Spinal cord (tissue), 10 donors: ENCODE measurements at places on chromosomes 5 and 9.

DNA sequence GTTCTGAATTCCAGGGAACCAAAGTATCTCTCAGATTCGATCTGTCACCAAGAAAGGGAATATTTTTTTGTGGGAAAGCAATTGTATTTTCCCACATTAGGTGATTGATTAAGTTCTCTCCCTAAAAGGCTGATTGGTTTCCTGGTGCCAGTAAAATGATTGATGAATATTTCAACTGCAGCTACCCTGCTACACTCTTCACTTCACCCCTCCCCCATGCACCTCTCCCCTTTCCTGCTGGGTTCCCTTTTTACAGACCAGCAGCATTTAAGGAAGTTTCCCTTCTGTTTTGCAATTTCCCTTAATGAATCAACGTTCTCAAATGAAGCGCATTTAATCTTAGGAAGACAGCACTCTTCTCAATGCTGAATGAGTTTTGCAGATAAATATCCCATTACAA, 13.1 kb downstream of the NR6A1 start:
- no peak for DNase-seq

DNA sequence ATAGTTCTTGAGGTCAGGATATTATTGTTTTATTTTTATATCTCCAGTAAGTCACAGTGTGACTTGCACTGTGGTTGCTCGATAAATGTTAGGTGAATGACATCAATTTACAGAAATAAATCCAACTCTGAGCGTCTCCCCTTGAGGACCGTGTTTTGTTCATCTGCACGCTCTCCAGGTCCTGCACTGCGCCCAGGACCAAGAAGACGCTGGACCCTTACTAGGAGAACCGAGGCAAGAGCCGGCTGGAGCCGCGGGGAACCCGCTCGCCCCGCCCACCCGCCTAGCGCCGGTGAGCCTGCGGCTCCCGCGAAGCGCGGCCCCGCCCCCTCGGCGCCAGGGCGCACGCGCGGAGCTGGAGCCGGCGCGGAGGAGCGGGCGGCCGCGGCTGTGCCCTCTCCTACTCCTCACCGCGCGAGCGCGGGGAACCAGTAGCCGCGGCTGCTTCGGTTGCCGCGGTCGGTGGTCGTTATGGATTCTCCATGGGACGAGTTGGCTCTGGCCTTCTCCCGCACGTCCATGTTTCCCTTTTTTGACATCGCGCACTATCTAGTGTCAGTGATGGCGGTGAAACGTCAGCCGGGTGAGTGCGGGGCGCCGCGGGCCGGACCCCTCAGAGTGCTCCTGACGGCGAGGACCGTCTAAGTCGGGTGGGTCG, at the start of gene TMEM38B:
TMEM38B (plus strand) TSS at position 352 of the 658 bp plus-strand sequence; CDS start at position 472, 120 bp downstream.
- DNase-seq, result peak; percentile 96

DNA sequence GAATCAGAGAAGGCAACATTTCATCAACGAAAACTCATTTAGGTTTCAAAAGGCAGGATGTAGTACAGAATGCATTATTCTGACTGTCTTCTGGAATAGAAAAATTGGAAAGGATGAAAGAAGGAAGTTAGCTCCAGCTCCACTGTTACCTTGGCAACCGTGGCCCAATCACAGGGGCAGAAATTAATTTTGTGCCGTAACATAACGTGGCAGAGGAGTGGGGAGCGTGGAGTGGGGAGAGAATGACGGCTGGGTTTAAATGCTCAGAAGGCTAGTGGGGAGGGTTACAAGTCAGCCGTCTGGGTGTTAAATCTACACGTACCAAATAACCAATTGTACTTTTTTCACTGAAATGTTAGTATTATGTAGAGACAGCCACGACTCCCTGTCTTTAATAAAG, 32.3 kb upstream of the EQTN start:
- DNase-seq, result peak; percentile 59

GRCh38 chr9:91315191-91315590, 46.5 kb downstream of the AUH start:
- no peak for DNase-seq

GRCh38 chr9:100653643-100654334, 75.9 kb downstream of the CAVIN4 start:
- no peak for DNase-seq

DNA sequence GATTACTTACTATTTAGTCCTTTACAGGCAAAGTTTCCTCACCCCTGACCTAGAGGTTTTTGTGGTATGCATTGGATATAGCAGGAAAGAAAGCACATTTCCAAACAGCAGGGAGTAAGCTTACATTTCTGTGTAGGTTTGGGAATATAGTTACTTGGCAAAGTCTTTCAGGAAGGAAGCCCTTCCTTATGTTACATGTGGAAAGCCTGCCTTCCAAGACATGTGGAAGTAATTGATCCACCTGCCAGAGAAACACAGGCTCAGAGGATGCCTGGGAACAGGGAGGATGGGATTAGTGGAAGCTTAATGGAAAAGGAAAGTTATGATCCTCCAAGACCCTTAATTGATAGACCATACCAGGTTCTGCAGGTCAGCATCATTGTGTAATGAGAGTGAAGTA, 87.3 kb upstream of the PPP1R2B start:
- no peak for DNase-seq

DNA sequence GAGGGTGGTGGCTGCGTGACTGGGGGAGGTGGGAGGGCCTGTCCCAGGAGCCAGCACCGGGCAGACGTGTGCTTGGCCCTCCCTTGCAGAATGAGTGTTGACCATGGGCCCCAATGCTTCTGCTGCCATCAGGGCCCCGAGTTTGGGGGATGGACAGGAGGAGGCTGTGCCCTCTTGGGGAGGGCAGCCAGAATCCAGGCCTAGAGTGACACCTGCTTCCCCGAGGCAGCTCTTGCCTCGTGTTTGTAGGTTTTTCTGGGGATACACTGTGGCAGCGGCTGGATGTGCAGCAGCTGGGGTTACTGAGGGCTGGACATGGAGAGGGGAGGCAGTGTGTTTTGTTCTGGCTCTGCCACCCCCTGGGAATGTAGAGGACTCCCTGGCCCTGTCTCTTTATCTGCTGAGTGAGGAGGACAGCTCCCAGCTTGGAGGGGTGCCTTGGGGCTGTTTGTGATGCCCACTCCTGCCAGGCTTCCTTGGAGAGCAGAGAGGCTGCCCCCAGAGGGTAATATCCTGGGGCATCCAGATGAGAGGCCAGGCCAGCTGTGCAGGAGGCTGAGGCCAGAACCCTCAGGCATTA, 22.7 kb downstream of the WNK2 start:
- no peak for DNase-seq

DNA sequence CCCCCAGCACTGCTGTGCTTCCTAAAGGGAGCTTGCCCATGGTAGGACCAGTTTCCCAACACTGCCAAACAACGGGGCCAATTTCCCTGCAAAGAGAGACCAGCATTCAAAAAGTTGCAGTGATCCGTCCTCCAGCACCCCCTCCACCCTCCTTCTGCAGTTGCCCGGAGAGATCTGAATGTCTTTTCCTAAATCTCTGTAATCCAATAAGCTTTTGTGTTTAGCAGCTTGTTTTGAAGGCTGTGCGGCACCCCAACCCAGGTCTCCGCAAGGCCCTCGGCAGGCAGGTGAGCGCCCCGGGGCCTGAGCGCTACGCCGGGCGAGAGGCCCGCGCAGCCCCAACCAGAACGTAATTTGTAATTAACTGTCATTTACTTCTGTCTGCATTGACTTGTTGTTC, 366.9 kb upstream of the IRX2 start:
- no peak for DNase-seq

- DNase-seq, result no peak
These were observed 14.5 kb downstream of the FRMD3 start for GRCh38 chr9:83523684-83524083.

- no peak for DNase-seq
These were observed 159.5 kb upstream of the MAST4 start for GRCh38 chr5:66436721-66437120.

DNA sequence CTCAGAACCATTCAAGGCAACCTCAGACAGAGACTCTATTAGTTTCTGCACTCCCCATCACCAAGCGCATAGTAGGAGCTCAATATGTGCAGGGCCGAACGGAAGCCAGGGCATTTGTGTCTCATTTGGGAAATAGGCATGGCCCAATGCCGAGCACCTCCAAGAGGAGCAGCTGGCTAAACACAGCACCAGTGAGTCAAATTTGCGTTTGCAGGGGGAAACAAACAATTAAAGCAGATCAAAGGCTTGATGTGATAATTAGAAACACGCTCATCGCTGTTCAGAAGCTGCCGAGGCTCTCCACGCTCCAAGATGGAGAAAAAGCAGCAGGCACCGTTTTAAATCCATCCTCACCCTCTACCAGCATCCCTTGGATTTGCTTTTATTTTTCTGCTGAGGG, 225.3 kb downstream of the AGTPBP1 start:
- no peak for DNase-seq

- no peak for DNase-seq
These were observed 84.9 kb downstream of the ZNF608 start for GRCh38 chr5:124661317-124662141.

DNA sequence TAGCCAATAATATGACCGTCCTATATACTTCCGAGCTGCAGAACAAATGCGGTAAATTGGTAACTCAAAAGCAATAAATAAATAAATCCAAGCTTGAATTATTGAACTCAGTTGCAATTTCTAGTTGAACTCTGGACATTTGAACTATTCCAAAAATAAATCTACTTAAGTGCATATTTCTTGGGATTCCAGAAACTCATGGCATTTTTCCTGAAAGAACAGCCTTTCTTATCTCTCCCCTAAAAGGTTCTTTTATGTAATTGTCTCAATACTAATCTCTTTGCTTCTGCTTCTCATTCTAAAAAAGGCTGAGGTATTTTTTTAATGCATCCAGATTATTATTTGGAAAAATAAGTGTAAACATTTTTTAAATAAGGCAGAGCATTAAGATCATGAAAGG, 131.7 kb downstream of the TRPM6 start:
- DNase-seq, result no peak

GRCh38 chr9:87475463-87475862, 22.2 kb upstream of the DAPK1 start:
- no peak for DNase-seq
